Cerebellar cortex (tissue), 1 donor: ENCODE measurements at places on chromosomes 1 and 21.
A peak's percentile ranks its signal among the peaks of the same experiment; 100 is the strongest.

DNA sequence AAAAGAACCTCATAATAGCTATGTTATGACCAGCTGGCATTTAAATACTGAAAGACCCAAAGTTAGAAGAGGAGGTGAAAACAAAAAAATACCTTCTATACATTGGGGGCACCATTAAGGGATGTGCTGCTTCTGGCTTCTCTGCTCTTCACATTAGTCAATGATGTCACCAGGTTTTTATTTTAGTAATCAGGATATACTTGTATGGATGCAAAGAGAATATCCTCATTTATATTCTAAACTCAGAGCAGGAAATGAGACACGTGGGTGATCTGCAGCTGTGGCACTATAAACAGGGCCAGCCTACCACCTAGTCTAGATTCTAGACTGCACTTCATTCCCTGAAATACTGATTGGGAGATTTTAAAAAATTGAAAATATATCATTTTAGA, 51.2 kb downstream of the WLS start:
- DNase-seq: no peak

DNA sequence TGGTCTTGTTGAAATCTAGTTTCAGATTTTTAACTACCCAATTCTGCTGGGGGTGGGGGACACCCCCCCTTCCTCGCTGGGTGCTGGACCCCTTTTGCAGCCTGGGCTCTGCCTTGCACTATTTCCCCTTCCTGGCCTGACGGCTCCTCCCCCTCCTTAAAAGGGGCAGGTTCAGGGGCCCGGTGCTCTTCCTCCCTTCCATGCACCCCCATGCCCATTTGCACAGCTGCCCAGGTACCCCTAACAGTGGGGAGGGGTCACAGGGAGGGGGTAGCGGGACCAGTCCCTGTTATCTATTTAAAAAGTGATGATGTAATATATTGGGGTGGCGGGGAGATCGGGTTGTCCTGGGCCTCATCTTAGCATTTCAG, 15.3 kb downstream of the ZBTB7B start:
- DNase-seq: no peak

DNA sequence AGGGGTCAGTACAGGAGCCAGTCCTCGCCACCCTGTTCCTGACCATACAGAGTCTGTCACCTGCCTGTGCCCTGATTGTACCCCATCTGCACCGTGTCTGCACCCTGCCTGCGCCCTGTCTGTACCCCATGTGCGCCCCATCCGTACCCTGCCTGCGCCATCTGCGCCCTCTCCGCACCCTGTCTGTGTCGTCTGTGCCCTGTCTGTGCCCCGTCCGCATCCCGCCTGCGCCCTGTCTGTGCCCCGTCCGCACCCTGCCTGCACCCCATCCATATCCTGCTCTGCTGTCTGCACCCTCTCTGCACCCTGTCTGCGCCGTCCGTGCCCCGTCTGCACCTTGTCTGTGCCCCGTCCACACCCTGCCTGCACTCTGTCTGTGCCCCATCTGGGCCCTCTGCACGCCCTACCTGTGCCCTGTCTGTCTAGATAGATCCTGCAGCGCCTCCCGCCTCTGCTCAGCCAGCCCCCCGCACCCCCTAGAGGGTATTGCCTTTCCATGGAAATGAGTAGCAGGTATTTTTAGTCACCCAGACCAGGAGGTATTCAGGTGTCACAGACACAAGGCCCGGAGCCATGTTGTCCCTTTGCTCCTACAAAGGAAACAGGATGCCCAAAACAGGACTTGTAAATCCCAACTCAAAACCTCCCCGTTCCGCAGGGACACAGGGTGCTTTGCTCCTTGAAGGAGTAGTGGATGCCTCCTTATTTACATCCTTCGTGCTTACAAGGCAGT, 7.7 kb upstream of the NPHP4 start:
- DNase-seq: no peak

GRCh38 chr1:18795002-18795689, 64.3 kb downstream of the TAS1R2 start:
- no peak for DNase-seq

- DNase-seq: no peak
Observed at GRCh38 chr1:99829269-99829668, 20.9 kb upstream of the AGL start.

GRCh38 chr1:43545695-43546387, 15.2 kb downstream of the PTPRF start:
- no peak for DNase-seq

DNA sequence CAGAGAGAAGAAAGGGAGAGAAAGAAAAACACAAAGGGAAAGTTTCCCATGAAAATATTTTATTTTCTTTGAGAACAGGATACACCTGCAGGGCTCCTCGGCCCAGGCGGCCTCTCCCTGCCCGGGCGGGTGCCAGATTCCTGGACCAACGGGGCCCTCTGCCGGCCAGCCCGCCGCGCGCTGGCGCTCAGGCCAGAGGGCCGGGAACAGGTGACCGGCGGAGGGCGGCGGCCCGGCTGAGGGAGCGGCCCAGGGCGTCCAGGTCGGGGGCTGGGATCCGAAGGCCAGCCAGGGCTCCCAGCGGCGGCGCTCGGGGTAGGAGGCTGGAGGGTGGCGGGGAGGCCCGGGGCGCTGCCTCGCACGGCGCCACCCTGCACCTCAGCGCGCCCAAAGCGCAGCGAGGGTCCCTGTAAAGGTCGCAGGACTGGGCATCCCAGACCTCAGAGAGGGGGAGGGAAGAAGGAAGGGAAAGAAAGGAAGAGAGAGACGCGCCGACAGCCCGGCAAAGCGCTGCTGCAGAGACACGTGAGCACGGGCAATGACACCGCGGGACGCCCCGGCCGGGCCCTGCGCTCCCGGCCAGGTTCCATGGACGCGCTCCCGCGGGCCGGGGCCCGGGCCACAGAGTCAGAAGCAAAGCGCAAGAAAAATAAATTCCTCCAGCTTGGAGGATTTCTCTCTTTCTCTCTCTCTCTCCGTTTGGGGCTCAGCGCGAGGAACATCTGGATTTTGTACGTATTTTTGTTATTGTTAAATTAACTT, 927 bp downstream of the WNT9A start:
- DNase-seq: peak; percentile 69

GRCh38 chr1:44141531-44141930, at the start of gene KLF18:
TSS of gene KLF18 (minus strand) at chr1:44141631. CDS start at chr1:44141631, 0 bp downstream.
- DNase-seq: no peak

- no peak for DNase-seq
Observed at GRCh38 chr1:93442008-93442666, 5.8 kb upstream of the FNBP1L start.
